Right ventricle myocardium inferior (tissue), 1 donor: ENCODE measurements at places on chromosomes 16 and 17. TPM values are rescaled to one million over a fixed set of nuclear protein-coding genes. Genes with fewer than 3 reads are reported as not detected.

PERCC1 gene
- 0.35 TPM for total RNA-seq

CDK3 gene
- total RNA-seq, result 2.2 TPM

LITAFD gene
- not detected for total RNA-seq

METTL26 gene
- total RNA-seq, result 53.5 TPM

PCTP gene
- total RNA-seq, result 21.9 TPM

CA4 gene
- total RNA-seq, result 13.4 TPM

HOXB9 gene
- total RNA-seq, result not detected

BMERB1 gene
- total RNA-seq, result 61.4 TPM

CLEC18A gene
- total RNA-seq, result 0.35 TPM

CASKIN1 gene
- total RNA-seq, result 5.8 TPM

SOX9 gene
- 13.8 TPM for total RNA-seq

CDC6 gene
- 1.9 TPM for total RNA-seq

CSH1 gene
- total RNA-seq, result not detected

C16orf96 gene
- 0.05 TPM for total RNA-seq

GLIS2 gene
- 16.0 TPM for total RNA-seq

HIGD1B gene
- 20.4 TPM for total RNA-seq

RPS2 gene
- 907 TPM for total RNA-seq

HNF1B gene
- not detected for total RNA-seq

TPSG1 gene
- total RNA-seq, result 0.30 TPM

LYRM9 gene
- total RNA-seq, result 6.7 TPM

KRTAP2-2 gene
- not detected for total RNA-seq

SMIM36 gene
- total RNA-seq, result not detected

PIMREG gene
- 0.60 TPM for total RNA-seq

TBC1D3C gene
- total RNA-seq, result not detected

TMIGD1 gene
- not detected for total RNA-seq

SPATA32 gene
- not detected for total RNA-seq

PITPNC1 gene
- 13.8 TPM for total RNA-seq

MYO15A gene
- total RNA-seq, result 0.51 TPM

QPRT gene
- total RNA-seq, result 29.2 TPM

HOXB7 gene
- 0.41 TPM for total RNA-seq

PRAC1 gene
- not detected for total RNA-seq

KRT12 gene
- not detected for total RNA-seq

TAC4 gene
- 0.43 TPM for total RNA-seq

HBZ gene
- not detected for total RNA-seq

DNAI2 gene
- total RNA-seq, result not detected

EFCAB13 gene
- 2.0 TPM for total RNA-seq

GJD3 gene
- total RNA-seq, result 0.92 TPM

CRHR1 gene
- total RNA-seq, result not detected

CD300H gene
- not detected for total RNA-seq

TSEN54 gene
- total RNA-seq, result 6.1 TPM

CES1 gene
- 52.2 TPM for total RNA-seq

TMEM88 gene
- total RNA-seq, result 35.4 TPM

FOXL1 gene
- total RNA-seq, result 0.60 TPM

ARHGAP44 gene
- 8.6 TPM for total RNA-seq

CD300LB gene
- 0.19 TPM for total RNA-seq

ITGB4 gene
- 7.5 TPM for total RNA-seq
